Activated CD4-positive, CD25-positive, alpha-beta regulatory T cell treated with anti-CD3 and anti-CD28 coated beads, Interleukin-2, amount 50 U/mL, for 72 hours (primary cell): ENCODE measurements at places on chromosomes 3 and 15.

GRCh38 chr15:83697716-83698115, 43.8 kb downstream of the ADAMTSL3 start:
- no peak for DNase-seq

DNA sequence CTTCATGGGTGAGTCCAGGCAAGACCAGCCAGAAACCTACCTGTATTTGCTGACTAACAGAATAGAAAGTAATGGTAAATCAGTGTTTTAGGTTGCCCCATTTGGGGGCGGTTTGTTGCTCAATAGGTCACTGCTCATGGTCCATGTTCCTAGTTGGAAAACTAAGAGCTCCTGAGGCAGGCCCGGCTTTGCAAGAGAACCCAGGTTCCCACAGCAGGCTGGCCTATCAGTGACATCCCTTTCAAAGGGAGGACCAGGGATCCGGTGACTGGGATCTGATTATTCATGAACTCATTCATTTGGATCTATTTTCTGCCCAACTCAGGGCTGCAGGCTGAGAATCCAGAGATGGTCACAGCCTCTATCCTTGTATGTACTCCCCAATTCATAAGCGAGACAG, 163.9 kb downstream of the WNT7A start:
- no peak for DNase-seq

GRCh38 chr3:76024640-76025039, 239.3 kb upstream of the ZNF717 start:
- no peak for DNase-seq

DNA sequence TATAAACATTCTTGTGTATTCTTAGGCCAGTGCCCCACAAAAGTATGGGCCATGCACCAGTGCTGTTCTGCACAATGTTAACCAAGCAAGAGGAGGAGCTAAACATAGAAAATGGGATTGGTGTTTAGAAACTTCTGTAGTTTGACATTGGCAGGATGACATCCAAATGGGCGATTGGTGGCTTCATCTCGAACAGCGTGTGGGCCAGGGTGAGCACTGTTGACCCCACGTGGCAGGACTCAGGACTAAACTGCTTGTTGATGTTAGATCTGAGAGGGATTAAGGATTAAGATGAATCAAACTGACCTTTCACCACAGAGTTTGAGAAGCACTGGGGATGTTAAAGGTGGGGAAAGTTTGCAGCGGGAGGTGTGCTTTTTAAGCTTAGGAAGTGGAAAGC, 31.9 kb downstream of the ZNF710 start:
- no peak for DNase-seq

DNA sequence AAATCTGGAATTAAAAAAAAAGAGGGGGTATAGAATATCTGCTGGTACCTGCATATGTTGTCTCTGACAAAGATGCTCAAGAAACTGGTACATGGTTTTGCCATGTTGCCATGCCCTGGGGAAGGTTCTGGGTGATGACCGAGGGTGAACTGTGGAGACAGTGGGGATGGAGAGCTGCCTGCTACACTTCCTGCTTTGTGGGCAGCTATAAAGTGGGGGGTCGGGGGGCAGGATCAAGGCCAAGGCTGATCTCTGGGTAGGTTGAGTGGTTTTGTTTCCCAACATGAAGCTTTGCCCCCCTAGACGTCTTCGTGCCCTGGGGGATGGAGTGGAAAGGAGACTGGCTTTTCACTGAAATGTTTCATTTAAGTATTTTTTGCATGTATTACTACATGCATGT, 74.6 kb downstream of the IQSEC1 start:
- DNase-seq = no peak

DNA sequence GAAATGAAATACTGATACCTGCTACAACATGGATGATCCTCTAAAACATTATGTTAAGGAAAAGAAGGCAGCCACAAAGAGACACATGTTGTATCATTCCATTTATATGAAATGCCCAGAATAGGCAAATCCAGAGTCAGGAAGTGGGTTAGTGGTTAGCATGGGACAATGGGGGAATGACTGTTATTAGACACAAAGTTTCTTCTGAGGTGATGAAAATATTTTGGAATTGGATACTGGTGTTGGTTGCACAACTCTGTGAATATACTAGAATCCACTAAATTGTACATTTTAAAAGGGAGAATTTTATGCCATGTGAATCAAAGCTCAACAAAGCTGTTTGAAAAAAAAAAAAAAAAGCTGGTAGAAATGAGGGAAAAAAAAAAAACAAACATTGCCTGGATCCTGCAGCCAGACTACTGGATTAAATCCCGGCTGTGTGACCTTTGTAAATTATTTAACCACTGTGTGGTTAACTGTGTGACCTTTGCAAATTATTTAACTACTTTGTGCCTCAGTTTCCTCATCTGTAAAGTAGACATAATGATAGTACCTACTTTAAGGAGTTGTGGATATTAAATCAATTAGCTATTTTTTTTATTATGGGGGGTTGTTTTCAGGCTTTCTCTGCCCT, 75.6 kb upstream of the PRICKLE2 start:
- DNase-seq = no peak

- peak; percentile 48 for DNase-seq
Measured at GRCh38 chr15:78726870-78727551, 84.3 kb downstream of the ADAMTS7 start.

DNA sequence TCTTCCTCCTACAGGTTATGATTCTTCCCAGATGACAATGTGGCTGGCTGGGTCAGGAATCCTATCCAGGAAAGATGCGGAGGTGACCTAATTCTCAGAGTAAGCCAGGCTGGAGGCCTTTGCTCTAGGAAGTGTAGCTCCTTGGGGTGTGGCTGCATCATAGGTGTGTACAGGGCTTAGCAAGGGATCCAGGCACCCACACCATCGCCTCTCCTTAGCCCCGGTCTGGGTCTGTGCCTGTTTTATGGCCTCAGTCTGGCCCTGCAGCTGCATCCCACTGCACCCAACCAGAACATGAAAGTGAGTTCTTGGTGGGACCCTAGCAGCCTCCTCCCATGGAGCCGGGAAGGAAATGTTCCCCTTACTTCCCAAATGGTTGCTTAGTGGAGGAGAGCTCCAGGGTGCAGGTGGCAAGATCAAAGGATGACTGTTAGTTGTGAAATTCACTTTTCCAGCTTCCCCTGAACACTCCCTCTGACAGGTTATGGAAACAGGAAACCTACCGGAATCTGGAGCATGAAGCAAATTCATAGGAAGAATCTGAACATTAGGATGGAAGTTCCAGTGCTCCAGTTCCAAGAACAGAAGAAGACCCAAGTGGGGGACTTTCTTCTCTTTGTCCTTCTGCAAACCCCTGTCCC, 2.7 kb upstream of the AMOTL2 start:
- no peak for DNase-seq

- no peak for DNase-seq
Measured at GRCh38 chr3:150605998-150606641, 3.0 kb downstream of the SELENOT start.

GRCh38 chr3:71425491-71426071, 157.9 kb downstream of the FOXP1 start:
- no peak for DNase-seq

DNA sequence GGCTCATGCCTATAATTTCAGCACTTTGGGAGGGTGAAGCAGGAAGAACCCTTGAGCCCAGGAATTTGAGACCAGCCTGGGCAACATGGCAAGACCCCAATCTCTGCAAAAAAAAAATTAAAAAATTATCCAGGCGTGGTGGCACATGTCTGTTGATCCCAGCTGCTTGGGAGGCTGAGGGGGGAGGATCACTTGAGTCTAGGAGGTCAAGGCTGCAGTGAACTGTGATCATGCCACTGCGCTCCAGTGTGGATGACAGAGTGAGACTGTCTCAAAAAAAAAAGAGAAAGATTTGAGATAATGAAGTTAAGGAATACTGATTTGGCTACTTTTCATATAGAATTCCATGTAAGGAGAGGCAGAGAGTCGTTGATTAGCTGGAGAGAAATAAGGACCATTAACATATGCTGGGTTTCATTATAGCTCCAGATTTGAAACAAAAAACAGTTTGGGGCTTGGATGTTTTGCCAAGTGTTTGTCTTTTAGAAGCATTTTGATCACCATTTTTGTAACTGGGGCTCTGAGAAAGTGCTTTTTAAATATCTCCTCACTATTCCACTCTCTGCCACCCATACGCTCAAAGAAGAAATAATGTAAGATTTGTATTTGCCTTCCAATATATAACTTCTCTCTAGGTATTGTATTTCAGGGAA, 214.2 kb downstream of the FEZF2 start:
- no peak for DNase-seq

DNA sequence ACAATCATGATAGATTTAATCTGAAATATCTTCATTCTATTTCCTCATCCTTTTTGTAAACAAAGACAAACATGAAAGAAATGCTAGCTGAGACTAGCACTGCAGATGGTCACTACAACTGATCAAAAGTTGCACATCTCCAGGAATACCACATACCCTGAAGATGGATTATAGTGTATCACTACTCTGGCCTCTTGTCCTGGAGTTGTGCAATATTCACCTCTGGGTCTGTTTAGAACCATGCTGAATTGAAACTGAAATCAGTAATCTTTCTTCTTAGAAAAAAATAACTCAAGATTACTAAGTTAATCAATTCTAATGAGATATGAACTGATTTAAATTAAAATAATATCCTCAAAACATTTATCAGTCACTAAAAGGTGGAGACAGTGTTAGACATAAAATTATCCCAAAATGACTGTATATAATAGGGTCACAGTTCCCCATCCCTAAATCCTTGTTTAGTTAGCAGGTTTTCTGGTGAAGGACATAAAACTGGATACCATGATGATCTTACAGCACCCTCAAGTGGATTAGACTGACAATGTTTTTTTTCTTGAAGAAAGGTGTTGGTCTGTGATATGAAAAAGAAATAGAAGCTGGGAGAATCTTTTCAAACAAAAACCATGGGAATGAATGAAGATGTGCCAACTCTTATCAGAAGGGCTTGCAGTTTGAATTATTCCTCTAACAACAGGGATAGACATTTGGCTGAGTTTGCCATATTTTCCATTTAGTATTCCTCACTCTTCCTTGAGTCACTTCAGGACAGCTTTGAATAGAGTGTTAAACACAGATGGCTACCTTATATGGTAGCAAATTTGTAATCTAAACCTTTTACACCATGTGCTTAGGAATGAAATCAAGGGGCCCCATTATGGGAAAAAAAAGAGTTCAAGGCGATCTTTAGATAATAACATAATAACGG, 7.1 kb upstream of the TTC14 start:
- DNase-seq = no peak

- DNase-seq = no peak
Measured at GRCh38 chr3:194043516-194043915, 92.4 kb upstream of the HES1 start.

DNA sequence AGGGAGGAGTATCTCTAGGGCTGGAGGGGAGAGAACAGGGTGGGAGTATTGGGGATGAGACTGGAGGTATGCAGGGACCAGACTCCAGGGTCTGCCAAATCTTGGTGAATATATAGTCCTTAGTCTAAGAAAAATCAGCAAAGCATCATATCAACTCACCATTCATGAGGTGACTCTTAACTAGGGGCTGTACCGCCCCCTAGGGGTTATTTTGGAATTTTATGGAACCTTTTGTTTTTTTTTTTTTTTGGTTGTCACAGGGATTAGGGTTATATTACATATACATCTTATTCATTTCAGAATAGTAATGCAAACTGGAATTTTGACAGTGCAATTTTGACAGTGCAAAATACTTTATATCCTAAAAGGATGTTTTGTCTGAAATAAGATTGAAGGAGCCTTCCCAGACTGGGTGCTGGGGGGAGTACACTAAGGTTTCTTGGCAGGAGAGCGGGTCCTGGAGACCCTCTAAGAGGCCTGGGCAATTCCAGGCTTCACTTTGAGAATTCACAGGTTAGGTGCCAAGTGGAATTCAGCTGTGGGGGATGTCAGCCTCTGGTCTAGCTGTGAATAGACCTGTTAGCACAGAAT, 7.5 kb downstream of the CMTM7 start:
- DNase-seq = no peak

- no peak for DNase-seq
Measured at GRCh38 chr3:89113893-89114840, 6.7 kb downstream of the EPHA3 start.

DNA sequence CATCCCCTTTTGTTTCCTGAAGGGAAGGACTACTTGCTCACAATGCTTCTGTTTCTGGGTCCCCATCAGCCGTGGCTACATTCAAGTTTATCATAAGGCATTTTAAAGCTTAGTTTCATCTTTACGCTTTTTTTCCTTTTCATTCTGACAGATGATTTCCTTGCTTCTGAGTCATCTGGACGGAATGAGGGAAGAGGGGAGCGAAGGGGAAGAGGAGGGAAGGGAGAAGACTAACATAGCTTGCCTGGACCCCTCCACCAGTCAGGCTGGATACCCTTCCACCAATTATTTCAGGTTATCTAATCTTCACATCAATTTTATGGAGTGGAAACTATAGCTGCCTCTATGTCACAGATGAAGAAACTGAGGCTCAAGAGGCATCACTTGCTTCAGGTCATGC, 27.6 kb downstream of the FAM3D start:
- no peak for DNase-seq

DNA sequence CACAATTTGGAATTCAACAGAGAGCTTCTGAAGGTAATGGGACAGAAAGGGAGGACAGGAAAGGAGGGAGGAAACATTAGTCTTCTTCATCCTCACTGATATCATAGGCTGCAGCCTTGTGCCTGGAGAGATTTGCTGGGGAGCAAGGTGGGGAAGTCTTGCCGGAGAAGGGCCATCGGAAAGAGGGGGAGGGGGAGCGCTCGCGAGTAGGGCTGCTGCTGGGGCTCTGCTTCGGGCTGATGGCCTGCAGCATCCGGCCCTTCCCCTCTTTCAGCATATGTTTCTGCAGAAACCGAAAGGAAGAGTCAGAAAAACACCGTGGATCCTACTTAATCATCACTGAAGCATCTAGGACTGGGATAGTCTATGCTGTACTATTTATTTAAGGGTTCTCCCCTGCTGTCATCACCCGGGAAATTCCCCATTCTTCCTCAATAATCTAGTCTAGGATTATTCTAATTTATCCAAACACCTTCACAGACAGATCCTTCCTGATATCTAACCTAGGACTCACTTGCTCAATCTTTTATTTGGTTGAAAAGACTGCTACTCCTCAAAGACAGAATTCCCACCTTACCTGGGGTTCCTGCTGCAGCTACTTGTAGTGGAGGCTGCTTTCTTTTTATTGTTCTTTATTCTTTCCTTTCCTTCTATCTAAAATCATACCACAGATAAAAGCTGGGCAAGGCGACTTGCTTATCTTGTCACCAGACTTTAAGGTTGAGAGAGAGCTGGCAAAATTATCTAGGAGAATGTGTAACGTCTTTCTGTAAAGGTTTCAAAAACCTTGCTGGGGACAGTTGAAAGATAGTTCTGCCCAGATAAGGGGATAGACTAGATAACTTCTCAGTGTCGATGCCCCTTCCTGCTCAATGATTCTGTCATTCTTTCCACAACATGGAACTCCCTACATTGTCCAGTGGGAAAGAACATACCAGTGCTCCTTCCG, 22.6 kb downstream of the SLC51A start:
- no peak for DNase-seq

- no peak for DNase-seq
Measured at GRCh38 chr3:178420033-178420432, 116.2 kb upstream of the KCNMB2 start.

- no peak for DNase-seq
Measured at GRCh38 chr3:153163393-153163724, 1.3 kb downstream of the RAP2B start.
